ENCODE measurements at places on chromosomes 1 and 21. TPM values are rescaled to one million over a fixed set of nuclear protein-coding genes. Genes with fewer than 3 reads are reported as not detected.
A peak's percentile ranks its signal among the peaks of the same experiment; 100 is the strongest.

- no peak for DNase-seq
Observed at GRCh38 chr1:81408419-81408818, 392.3 kb upstream of the ADGRL2 start.

DNA sequence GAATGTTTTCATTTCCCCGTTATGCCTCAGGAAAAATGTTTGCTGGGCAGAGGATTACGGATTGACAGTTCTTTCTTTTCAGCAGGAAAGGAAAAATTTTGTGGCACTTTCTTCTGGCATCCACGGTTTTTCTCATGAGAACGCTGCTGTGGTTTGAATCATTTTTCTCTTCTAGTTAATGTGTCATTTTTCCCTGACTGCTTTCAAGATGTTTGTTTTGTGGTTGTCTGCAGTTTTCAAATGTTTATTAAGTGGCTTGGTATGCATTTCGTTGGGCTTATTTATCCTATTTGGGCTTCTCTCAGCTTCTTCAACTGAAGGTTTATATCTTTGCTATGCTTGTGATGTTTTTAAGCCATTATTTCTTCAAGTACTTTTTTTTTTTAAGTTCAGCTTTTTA lies 359.0 kb downstream of the RGS7 start:
- DNase-seq = no peak

- no peak for DNase-seq
Observed at GRCh38 chr1:89966656-89967055, 28.3 kb upstream of the ZNF326 start.

DNA sequence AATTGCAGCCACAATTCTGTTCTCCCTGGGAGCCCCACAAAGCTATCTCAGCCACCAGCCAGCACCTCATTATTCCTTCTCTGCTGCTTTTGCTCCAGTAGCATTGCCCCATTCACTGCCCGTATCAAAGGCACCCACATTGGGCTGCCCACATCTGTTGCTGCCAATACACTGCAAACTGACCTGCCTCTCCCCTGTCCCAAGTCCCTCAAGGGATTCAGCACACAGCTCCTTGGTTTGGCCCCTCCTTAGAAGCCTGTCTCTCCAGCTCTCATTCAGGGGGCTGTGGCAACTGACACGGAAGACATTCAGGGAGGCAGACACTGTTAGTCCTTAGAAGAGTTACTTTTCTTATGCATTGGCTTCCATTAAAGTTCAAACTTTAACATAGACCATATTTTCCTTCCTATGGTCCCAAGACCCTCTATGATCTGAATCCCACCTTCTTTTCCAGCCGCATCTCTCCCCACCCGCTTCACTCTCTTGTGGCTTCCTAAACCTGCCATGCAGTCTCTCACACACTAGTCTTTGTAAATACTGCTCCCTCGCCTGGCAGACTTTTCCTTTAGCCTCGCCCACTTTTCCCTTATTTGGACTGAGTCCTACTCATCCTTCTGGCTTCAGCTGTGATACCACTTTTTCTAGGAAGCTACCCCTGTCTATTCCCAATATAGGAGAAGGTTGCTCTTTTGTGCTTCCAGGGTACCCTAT lies 19.3 kb upstream of the KLHDC8A start:
- no peak for DNase-seq

GRCh38 chr1:171817511-171818265 lies 23.6 kb upstream of the DNM3 start:
- no peak for DNase-seq

DNA sequence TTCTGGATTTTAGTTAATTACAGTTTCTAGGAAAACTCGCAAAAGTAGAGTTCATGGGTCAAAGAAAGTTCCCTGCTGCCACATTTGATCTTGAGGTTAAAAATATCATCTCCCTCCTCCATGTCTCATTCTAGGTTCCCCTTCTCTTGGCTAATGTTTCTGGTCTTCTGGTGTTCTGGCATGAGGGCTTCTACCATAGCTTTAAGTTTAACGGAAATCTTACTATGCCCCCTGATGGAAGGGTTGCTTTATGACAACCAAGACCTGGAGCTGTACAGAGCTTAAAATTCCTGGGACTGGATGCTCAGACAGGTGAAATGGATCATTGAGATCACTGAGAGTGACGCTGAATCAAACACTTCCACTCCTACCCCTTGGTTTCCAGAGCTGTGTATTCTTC lies 1881.7 kb downstream of the MRPL39 start:
- DNase-seq = no peak

- DNase-seq = peak; percentile 68
Observed at GRCh38 chr21:43339668-43340067, 87.3 kb downstream of the SIK1 start.

DNA sequence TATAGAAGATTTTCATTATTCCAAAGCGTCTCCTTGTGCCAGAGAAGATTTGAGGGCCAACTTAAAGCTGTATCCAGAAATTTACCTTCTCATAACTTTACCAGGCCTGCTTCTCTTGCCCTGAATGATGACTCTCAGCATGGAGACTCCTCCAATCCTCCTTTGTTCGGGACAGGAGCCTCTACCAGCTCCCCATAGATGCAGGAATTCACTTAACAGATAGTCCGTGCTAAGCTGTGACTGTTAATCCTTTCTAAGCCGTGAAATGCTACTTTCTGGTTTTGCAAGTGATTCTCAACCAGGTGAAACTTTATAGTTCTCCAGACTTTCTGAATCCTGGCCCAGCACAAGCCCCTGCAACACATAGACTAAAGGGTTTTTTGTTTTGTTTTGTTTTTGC lies 31.8 kb upstream of the KCND3 start:
- DNase-seq = no peak

GRCh38 chr1:162663086-162663485 lies 30.8 kb downstream of the DDR2 start:
- no peak for DNase-seq

Gene UMODL1
- 0.18 TPM for total RNA-seq

Gene ROR1
- total RNA-seq = 0.28 TPM

Gene FCER1A
- not detected for total RNA-seq

Gene GPR37L1
- not detected for total RNA-seq
